ENCODE measurements at places on chromosomes 4 and X. TPM values are rescaled to one million over a fixed set of nuclear protein-coding genes. Genes with fewer than 3 reads are reported as not detected.

DNA sequence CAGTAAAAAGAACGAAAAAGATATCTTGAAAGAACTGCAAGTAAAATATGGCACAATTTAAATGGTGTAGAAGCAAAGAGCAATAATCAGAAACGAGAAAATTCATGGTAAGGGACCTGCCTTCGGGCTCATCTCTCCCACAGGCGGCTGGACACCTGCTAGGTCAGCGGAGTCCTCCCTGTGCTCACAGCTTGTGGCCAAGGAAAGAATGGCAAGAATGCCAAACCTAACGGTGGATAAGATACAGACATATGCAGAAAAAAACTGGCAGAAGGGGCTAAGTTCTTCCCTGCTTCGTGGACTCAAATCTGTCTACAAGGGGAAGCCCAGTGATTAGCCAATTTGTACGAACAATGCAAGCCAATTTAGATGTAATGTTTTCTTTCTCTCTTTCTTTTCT lies 152.1 kb upstream of the VCX start:
- DNase-seq: no peak

- no peak for DNase-seq
Observed at GRCh38 chrX:69556060-69557011, 52.2 kb downstream of the NALF2 start.

DNA sequence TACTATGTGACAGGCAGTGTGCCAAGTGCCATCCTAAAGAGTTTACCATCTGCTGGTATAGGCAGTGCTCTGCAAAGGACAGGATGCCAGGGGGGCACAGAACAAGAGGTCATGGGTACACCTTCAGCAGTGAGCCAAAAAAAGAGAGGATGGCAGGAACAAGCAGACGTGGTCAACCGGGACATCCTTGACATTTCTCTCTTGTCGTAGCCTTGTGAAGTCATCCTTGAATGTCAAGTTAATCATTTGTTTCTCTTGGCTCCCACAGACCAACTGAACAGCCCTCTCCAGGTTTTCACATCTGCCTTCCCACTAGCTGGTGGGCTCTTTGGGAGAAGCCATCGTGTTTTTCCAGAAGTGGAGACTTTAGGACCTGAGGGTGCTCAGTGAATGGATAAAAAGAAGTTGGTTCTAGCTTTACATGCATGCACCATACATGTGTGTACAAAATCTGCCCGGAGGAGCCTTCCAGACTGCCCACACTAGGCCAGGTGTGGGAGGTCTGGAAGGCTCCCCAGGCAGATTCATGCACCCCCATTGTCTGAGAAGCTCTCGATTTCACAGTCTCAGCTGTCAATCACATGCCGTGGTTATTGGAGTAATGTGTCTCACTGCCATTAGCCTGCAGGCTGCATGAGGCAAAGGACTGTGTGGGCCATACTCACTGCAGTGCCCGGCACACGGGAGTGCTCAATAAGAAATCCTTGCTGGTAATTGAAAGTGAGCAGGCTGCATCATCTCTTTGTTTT lies 16.4 kb downstream of the PNMA6F start:
- no peak for DNase-seq

- no peak for DNase-seq
Observed at GRCh38 chrX:109537324-109537665, 651 bp downstream of the NXT2 start.

DNA sequence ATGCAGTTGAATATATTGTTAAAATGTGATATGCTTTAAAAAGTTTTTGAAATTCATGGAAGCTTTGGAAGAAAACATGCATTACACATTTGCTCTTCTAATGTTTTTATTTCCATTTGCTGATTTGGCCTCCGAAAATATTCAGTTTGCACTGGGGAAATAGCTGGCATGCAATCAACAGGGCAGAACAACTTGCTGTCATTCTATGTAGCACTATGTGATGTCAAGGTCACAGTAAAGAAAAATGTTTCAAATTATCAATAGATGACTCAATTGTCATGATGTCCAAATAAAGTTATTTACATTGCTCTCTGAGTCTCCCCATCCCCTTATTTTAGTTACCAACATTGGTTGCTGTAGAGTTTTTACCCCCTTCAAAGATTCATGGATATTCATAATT lies 119.2 kb downstream of the TLL1 start:
- no peak for DNase-seq

GRCh38 chr4:128688846-128689437 lies 120.6 kb upstream of the JADE1 start:
- DNase-seq: no peak

Gene LAS1L
- polyA plus RNA-seq: 31.8 TPM

DNA sequence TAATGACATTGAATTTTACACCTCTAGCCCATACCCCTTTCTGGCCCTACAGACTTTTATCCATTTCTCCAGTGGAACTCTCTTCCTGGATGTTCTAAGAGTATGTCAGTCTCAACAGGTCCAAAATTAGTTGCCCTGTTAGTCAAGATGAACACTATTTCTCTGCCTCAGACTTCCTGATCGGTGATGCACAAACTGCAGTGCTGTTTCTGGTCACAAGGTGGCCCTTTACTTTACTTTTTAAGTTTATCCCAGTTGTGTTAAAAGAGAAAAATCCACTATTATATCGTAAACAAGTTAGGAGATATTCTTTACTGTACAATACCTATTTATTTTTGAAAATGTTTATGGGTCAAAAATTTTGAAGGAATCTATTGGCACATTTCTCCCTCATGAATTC lies 13.1 kb downstream of the TCEAL7 start:
- peak; percentile 6 for DNase-seq

Gene ZCCHC4
- 9.2 TPM for polyA plus RNA-seq

DNA sequence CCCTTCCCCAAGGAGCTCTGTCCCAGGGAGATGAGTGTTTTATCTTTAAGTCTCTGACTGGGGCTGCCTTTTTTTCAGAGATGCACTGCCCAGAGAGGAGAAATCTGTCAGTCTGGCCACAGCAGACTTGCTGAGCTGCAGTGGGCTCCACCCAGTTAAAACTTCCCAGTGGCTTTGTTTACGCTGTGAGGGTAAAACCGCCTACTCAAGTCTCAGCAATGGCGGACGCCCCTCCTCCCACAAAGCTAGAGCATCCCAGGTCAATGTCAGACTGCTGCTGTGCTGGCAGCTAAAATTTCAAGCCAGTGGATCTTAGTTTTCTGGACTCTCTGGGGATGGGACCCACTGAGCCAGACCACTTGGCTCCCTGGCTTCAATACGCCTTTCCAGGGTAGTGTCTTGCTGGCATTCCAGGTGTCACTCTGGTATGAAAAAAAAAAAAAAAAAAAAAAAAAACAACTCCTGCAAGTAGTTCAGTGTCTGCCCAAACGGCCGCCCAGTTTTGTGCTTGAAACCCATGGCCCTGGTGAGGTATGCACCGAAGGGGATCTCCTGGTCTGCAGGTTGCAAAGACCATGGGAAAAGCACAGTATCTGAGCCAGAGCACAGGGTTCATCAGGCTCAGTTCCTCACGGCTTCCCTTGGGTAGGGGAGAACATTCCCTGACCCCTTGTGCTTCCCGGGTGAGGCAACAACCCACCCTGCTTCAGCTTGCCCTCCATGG lies 1616.1 kb upstream of the ADGRL3 start:
- no peak for DNase-seq

Gene SYTL5
- not detected for polyA plus RNA-seq

DNA sequence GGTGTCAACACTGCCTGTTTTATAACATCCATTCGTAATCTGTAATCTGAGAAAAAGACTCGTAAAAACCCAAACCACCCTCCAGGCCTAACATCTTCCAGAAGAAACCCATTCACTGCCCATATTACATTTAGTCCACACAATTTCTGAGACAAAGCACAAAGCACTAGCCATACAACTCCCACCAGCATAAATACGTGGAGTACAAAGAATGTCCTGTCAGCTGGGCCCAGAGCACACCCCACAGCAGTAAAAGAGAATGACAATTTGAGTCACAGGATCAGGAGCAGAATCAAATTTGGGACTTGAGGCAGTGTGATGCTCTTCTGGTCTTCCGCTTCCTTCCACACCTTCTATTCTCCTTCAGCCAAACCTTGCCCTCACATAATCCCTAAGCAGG lies 6.8 kb downstream of the MECP2 start:
- no peak for DNase-seq

GRCh38 chr4:90051999-90052398 lies 75.2 kb upstream of the CCSER1 start:
- DNase-seq: no peak

Gene DMRTC1
- not detected for polyA plus RNA-seq

- DNase-seq: no peak
Observed at GRCh38 chrX:54246866-54247265, 63.8 kb upstream of the FAM120C start.

Measured in immature natural killer cell (primary cell).